OCI-LY7 (cell line): ENCODE measurements at places on chromosomes 6 and 20. TPM values are rescaled to one million over a fixed set of nuclear protein-coding genes. Genes with fewer than 3 reads are reported as not detected.

DNA sequence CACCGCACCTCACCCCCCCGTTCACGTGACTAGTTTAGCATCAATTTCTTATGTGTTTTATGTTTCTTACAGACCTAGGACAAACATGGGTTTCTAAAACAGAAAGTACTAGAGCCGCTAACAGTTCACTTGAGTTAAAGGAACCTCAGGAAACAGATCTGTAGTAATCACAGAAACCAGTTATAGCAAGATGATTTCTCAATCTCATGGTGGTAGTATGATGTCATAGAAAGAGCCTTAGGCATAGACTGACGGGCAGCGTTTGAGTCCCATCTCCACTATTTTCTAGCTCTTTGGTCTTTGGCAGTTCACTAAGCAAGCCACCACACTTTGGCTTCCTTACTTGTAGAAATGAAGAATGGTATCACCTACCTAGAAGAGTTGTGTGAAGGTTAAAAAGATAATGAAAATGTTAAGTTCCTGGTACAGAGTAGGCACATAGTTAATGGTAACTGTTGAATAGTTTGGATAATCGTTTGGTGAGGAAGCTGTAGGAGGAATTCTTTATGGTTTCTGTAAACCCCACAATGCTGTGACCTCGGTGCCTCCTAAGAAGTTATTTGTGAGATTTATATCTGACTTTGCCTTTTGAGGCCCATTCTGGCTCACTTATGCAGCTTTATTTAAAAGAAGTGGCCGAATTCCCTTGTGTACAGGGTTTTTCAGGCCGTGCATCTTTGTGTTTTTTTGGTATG lies 21.3 kb downstream of the CTNNBL1 start:
- DNase-seq = no peak

- DNase-seq = peak; percentile 53
These were observed 40.9 kb downstream of the PDYN start for GRCh38 chr20:1952737-1953530.

GRCh38 chr20:62463651-62464424 lies 12.0 kb downstream of the GATA5 start:
- no peak for DNase-seq

DNA sequence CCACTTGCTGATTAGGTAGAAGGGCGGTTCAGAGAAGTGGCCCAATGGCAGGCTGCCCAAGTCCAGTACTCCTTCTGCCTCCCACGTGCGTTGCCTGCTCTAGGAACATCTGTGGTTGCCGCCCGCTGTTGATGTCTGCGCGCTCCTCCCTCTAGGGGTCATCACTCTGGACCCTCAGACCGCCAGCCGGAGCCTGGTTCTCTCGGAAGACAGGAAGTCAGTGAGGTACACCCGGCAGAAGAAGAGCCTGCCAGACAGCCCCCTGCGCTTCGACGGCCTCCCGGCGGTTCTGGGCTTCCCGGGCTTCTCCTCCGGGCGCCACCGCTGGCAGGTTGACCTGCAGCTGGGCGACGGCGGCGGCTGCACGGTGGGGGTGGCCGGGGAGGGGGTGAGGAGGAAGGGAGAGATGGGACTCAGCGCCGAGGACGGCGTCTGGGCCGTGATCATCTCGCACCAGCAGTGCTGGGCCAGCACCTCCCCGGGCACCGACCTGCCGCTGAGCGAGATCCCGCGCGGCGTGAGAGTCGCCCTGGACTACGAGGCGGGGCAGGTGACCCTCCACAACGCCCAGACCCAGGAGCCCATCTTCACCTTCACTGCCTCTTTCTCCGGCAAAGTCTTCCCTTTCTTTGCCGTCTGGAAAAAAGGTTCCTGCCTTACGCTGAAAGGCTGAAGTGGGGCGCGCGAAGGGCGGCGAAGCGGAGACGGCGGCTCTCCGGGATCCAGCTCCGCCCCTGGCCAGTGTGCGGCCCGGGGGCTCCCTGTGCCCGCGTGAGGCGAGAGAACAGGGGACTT lies 8.5 kb downstream of the TRIM15 start:
- DNase-seq = peak; percentile 15

DNA sequence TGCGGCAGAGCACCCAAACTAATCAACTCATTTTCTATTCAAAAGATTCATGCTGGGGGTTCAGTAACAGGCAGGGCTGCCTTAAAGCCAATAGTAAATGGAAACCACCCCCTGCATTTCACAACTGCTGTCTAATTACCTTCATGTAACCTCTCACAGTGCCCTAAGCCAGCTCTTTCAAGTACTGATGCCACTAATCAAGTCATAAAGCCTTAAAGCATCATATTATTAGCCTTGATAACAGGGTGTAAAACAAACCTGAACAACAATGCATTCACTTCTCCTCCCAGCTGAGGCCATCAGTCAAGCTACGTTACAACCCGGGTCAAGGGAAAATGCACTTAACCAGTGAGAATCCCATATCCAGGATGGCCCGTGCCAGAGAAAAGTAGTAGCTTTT lies 33.0 kb downstream of the TRERF1 start:
- DNase-seq = no peak

DNA sequence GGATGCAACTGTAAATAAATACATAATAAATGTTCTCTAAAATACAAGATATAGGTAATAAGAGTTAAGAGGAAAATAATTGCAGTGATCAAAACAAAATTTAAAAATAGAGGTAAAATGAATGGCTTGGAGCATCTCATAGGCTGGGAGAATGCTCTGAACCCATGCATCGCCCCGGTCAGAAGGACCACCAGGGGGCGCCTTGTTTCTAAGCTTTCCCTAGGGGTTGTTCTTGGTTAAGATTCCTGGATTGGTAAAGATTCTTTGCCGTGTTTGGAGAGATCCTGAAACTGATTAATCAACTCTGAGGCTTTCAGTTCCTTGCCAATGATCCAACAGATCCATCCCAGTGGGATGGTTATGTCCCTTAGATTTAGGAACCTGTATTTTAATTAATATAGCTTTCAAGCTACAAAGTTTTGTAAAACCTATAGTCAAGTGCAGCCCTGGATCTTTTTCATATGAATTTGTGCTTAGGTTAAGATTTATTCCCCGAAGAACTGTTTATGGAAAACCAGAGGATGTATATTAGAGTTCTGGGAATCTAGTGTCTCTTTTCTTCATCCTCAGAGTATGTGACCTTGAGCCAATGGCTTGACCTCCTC lies 45.3 kb upstream of the PRELID3B start:
- DNase-seq = peak; percentile 79

- no peak for DNase-seq
These were observed 2.8 kb downstream of the ACSS1 start for GRCh38 chr20:25054995-25055629.

- DNase-seq = no peak
These were observed 167.6 kb upstream of the PROKR2 start for GRCh38 chr20:5484346-5484745.

DNA sequence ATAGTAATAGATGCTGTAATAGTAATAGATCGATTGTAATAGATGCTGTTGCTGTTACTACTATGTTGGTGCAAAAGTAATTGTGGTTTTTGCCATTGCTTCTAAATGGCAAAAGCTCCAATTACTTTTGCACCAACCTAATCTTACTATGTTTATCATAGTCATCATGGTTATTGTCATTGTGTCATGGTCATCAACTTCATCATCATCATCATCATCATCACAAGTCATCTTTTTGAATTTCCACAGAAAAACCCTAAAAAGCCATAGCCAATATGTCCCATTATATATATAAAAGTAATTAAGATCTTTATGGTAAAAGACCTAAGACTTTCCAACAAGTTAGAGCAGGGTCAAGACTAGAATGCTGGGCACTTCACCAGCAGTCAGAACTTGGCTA lies 435.1 kb upstream of the MARCKS start:
- no peak for DNase-seq

GRCh38 chr6:34416877-34417371 lies 8.9 kb downstream of the RPS10 start:
- no peak for DNase-seq

- no peak for DNase-seq
These were observed 20.9 kb upstream of the SHLD1 start for GRCh38 chr20:5729348-5729747.

GRCh38 chr6:164085091-164086075 lies 670.9 kb downstream of the QKI start:
- no peak for DNase-seq

DNA sequence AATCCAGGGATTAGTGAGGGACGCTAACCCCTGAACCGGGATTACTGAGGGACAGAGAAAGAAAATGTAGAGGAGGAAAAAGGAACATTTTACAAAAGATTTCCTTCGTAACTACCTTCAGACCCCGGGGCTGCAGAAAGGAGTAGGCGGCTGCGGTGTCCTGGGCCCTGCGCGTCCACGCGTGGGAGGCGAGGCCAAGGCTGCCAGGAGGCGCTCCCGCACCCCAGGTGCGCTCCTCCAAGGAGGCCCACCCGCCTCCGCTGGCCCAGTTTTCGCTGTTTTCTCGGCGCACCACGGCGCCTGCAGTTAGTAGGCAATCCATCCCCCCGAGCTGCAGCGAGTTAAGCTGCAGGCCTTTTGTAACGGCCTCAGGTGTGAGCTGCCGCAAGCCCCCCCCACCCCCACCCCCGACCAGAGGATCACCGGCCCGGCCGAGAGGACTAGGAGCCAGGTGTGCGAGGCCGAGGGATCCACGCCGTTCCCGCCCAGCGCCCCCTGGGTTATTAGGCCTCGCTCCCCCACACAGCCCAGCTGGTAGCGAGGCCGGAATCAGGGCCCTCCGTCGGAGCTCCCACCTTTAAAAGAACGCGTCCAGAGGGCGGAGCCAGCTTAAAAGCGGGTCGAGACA lies 380.3 kb upstream of the ARID1B start:
- DNase-seq = peak; percentile 87

GRCh38 chr6:34664256-34664971 lies 32.2 kb downstream of the ILRUN start:
- no peak for DNase-seq

GRCh38 chr20:2858591-2858990 lies 14.7 kb upstream of the PTPRA start:
- no peak for DNase-seq

- no peak for DNase-seq
These were observed 47.4 kb upstream of the SRF start for GRCh38 chr6:43123461-43124314.

GRCh38 chr6:169225887-169226286 lies 27.8 kb downstream of the THBS2 start:
- DNase-seq = no peak

GRCh38 chr6:164792666-164793065 lies 516.7 kb downstream of the C6orf118 start:
- no peak for DNase-seq

GRCh38 chr6:105900125-105900937 lies 185.8 kb upstream of the PRDM1 start:
- DNase-seq = peak; percentile 52

- no peak for DNase-seq
These were observed 95.9 kb downstream of the GRIK2 start for GRCh38 chr6:101489456-101489855.

GRCh38 chr20:30286157-30286556 lies 971.3 kb upstream of the DEFB115 start:
- peak; percentile 2 for DNase-seq

GRCh38 chr20:24108581-24108980 lies 120.0 kb upstream of the GGTLC1 start:
- no peak for DNase-seq

DNA sequence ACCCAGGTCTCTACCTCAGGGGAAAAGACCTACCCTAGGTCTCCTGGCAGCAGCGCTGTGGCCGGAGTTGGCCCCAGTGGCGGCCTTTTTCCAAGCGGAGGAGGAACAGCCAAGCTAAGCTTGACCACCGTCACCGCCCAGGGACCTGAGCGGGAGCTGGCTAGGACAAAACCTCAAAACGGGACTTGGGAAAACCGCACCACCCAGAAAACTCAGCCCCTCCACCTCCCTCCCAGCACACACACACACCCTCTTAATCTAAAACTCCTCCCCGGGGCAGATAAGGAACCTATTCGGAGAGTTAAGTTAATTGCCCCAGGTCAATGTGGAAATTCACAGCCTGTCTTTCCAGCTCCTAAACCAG lies 2.7 kb upstream of the TRERF1 start:
- DNase-seq = no peak

- DNase-seq = no peak
These were observed 14.9 kb upstream of the BTN1A1 start for GRCh38 chr6:26485112-26485780.

GRCh38 chr6:149052350-149053106 lies 265.0 kb upstream of the TAB2 start:
- DNase-seq = no peak

GRCh38 chr20:18722371-18722770 lies 91.2 kb upstream of the SCP2D1 start:
- DNase-seq = no peak

- peak; percentile 62 for DNase-seq
These were observed 57.8 kb downstream of the SLC2A10 start for GRCh38 chr20:46767127-46767761.

GRCh38 chr6:164007881-164008280 lies 593.4 kb downstream of the QKI start:
- no peak for DNase-seq

DNA sequence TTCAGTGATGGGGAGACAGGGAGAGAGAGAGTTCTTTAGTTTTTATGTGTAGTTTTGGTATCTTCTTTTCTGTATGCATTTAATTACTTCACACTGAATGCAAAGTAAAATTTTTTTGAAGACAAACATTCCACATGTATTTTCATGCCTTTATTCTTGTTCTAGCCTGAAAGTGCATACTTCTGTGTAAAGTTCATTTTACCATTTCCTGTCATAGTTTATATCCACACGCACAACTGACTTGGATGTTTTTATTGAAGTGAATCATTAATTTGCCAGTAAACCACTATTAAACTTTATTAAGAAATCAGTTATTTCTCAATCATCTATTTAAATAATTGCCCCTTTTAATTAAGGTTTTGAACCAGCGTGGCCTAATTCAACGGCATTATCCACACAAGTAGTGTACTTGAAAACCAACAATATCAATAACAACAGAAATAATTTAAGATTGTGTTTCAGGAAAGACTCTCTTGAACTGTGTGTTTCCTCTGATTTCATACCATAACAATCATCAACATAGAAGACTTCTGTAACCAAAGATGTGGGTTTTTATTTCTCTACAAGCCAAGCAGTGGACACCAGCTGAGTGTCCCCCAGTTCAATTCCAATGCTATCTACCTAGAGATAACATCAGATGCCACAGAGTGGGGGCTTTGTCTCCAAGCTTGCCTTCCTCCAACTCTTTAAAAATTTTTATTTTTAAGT lies 512.7 kb upstream of the JAG1 start:
- DNase-seq = no peak

Gene CALHM5
- total RNA-seq = not detected in 2 replicates

Gene CGA
- total RNA-seq = not detected in 2 replicates

Gene ASIP
- 0.70 and 0.82 TPM in 2 replicates for total RNA-seq

Gene SOX18
- not detected in 2 replicates for total RNA-seq

Gene MRAP2
- total RNA-seq = not detected in 2 replicates

Gene ARMC2
- 8.4 and 8.9 TPM in 2 replicates for total RNA-seq

Gene HLA-DOA
- total RNA-seq = 55.0 and 65.4 TPM in 2 replicates

Gene MLN
- total RNA-seq = not detected in 2 replicates

Gene CRISP3
- total RNA-seq = not detected in 2 replicates

Gene NFATC2
- total RNA-seq = 43.7 and 43.8 TPM in 2 replicates

Gene TGM3
- total RNA-seq = not detected in 2 replicates

Gene FAM162B
- total RNA-seq = not detected in 2 replicates

Gene SCUBE3
- total RNA-seq = not detected in 2 replicates

Gene SLC24A3
- not detected in 2 replicates for total RNA-seq

Gene CDKN1A
- 1.2 and 1.3 TPM in 2 replicates for total RNA-seq
